ENCODE measurements at places on chromosomes 16 and 17. TPM values are rescaled to one million over a fixed set of nuclear protein-coding genes. Genes with fewer than 3 reads are reported as not detected.

CPNE7 gene
- total RNA-seq: 0.71 TPM

DNA sequence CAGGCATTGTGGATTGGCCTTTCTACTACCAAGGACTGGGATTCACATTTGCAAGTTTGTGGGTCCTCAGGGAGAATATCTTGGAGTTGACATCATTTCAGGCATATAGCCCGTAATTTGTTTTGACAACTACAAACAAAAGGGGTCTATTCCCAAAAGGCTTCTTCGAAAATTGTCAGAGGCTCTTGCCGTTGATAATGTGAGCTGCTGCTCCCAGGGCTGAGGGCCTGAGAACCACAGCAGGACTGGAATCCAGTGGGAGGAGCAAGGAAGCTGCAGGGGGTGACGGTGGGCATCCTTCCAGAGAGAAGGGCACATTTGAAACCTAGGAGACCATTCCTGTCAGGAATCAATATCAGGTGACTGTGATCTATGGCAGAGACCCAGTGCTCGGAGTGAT is 761.6 kb upstream of the RBFOX1 start:
- H3K27me3 ChIP-seq: no peaks in the 10 kb centered on the region
- no peaks in the 10 kb centered on the region for H3K36me3 ChIP-seq
- no peak overlapping the region for H3K4me3 ChIP-seq

DNA sequence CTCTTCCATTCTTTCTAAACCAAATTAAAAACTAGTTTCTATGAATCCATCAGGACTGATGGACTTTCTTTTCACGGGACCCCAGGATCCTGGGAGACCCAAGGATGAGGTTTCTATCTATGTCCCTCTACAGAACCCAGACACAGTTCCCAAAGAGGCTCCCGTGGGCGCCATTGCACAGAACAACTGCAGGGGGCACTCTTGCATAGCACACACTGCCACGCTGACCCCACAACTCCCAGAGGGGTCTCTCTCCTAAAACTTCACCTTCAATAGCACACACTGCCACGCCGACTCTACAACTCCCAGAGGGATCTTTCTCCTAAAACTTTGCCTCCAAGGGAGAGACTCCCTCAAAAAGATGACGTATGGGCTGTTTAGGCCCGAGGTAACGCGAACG is 9.0 kb downstream of the ABR start:
- no peaks in the 10 kb centered on the region for H3K4me1 ChIP-seq
- no peak for DNase-seq
- H3K27me3 ChIP-seq: no peaks in the 10 kb centered on the region
- no peaks in the 10 kb centered on the region for H3K36me3 ChIP-seq
- no peak overlapping the region for H3K27ac ChIP-seq
- H3K4me3 ChIP-seq: no peak overlapping the region

- peaks cover 7% of the 10 kb centered on the region for H3K4me1 ChIP-seq
- H3K36me3 ChIP-seq: peaks cover 32% of the 10 kb centered on the region
- H3K4me3 ChIP-seq: no peak overlapping the region
- H3K27me3 ChIP-seq: no peaks in the 10 kb centered on the region
- H3K27ac ChIP-seq: peak overlapping the region; percentile 45
Measured at GRCh38 chr16:89910717-89911354, 7.8 kb upstream of the MC1R start.

PAGR1 gene
- total RNA-seq: 25.9 TPM

DNA sequence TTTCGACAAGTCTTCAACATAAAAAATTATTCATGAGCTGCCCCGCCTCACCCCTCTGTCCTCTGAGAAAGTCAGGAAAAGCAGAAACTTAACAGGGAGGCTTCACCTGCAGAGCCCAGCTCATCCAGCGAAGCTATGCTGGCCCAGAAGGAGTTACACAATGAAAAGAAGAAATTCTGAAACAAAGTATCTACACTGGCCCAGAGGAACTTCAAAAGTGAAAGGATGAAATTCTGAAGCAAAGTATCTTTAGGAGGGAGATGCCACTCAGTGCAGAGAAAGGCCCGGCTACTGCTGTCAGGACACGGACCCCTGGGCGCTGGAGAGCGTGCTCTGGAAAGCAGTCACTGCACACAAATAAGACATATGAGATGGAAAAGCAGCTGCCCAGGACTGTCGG is 1.6 kb downstream of the GALNS start:
- no peak for DNase-seq
- no peak overlapping the region for H3K4me3 ChIP-seq
- H3K27ac ChIP-seq: peak overlapping the region; percentile 88
- peaks cover 8% of the 10 kb centered on the region for H3K36me3 ChIP-seq
- no peaks in the 10 kb centered on the region for H3K4me1 ChIP-seq

GRCh38 chr17:27633312-27634025 is 2.5 kb downstream of the LGALS9 start:
- no peak for DNase-seq
- peak overlapping the region; percentile 67 for H3K27ac ChIP-seq
- H3K4me3 ChIP-seq: no peak overlapping the region
- peaks cover 24% of the 10 kb centered on the region for H3K4me1 ChIP-seq
- H3K36me3 ChIP-seq: no peaks in the 10 kb centered on the region
- H3K27me3 ChIP-seq: no peaks in the 10 kb centered on the region

- H3K36me3 ChIP-seq: no peaks in the 10 kb centered on the region
- H3K4me3 ChIP-seq: no peak overlapping the region
- no peaks in the 10 kb centered on the region for H3K27me3 ChIP-seq
- peaks cover 100% of the 10 kb centered on the region for H3K4me1 ChIP-seq
Measured at GRCh38 chr16:88772871-88773811, 11.9 kb downstream of the PIEZO1 start.

- no peak for DNase-seq
- H3K4me3 ChIP-seq: no peak overlapping the region
- peaks cover 6% of the 10 kb centered on the region for H3K27me3 ChIP-seq
- no peak overlapping the region for H3K27ac ChIP-seq
- no peaks in the 10 kb centered on the region for H3K36me3 ChIP-seq
Measured at GRCh38 chr16:88502776-88503280, 49.7 kb downstream of the ZFPM1 start.

ITGAD gene
- total RNA-seq: not detected

DNA sequence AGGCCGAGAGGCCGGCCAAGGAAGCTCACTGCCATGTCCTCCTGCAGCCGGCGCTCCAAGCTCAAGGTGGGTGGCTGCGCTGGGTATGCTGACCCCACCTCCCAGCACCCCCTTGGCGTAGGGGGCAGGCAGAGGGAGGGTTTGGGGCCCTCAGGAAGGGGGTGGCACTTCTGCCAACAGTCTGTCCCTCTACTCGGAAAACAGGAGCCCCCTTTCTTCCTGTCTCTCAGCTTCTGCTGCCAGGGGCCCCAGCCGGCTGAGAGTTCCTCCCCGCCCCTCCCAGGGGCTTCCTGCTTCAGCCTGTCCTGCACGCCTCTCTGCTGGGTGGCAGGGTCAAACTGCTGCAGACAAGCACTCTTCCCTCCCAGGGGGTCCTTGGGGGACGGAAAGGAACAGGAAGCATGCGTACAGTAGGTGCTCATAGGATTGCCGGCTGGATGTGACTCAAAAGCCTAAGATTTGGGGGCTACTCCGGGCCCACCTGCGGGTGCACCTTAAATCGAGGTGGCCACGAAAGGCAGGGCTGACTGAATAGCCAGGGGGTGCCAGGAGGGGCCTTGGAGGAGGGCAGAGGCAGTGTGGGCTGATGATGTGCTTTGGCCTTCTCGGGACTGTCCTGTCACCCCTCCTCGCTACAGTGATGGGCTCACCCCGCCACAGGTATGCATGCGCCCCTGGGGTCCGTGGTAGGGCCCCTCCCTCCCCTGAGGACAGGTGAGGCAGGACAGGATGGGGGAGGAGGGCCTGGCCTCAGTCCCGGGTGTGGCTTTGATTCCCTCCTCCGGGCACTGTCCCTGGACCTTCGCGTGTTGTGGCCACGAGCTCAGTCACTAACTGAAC is 4.0 kb downstream of the CBX2 start:
- DNase-seq: no peak
- H3K27me3 ChIP-seq: peaks cover 90% of the 10 kb centered on the region
- H3K27ac ChIP-seq: no peak overlapping the region
- H3K36me3 ChIP-seq: no peaks in the 10 kb centered on the region

DNA sequence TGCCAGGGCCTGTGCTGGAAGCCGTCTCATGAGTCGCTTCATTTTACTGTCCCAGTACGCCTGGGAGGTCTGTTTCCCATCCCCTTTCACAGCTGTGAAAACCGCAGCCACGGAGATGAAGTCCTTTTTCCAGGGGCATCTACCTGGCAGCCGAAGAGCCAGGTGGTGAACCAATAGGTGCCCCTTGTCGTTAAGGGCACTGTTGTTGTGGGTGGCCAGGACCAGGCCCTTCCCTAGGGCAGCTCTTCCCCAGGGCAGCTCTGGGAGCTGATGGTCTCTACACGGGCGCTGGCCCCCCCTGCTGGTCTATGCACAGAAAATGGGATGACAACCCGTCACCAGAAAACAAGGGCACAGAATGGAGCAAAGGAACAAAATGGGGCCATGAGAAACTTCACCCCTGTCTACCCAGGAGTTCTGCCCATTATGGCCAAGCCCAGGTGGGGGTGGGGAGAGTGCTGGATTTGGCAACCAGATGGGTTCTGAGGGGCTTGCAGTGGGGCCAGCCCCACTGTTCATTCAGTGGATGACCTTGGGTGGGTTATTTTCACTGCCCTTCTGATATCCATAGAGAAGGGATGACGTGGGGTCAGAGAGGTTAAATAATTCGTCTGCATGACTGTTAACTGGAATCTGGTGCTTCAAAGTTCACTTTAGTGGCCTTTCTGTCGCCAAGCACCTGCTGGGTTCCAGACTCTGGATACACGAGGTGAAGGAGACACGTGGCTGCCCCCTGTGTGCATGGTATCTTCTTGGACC is 11.5 kb downstream of the RMI2 start:
- no peak overlapping the region for H3K27ac ChIP-seq
- no peaks in the 10 kb centered on the region for H3K27me3 ChIP-seq
- H3K4me3 ChIP-seq: no peak overlapping the region

GRCh38 chr17:27463235-27463677 is 7.0 kb downstream of the KSR1 start:
- DNase-seq: no peak
- no peaks in the 10 kb centered on the region for H3K4me1 ChIP-seq
- H3K36me3 ChIP-seq: no peaks in the 10 kb centered on the region
- no peaks in the 10 kb centered on the region for H3K27me3 ChIP-seq
